HS-27A (cell line): ENCODE measurements at places on chromosomes 16 and 17.

DNA sequence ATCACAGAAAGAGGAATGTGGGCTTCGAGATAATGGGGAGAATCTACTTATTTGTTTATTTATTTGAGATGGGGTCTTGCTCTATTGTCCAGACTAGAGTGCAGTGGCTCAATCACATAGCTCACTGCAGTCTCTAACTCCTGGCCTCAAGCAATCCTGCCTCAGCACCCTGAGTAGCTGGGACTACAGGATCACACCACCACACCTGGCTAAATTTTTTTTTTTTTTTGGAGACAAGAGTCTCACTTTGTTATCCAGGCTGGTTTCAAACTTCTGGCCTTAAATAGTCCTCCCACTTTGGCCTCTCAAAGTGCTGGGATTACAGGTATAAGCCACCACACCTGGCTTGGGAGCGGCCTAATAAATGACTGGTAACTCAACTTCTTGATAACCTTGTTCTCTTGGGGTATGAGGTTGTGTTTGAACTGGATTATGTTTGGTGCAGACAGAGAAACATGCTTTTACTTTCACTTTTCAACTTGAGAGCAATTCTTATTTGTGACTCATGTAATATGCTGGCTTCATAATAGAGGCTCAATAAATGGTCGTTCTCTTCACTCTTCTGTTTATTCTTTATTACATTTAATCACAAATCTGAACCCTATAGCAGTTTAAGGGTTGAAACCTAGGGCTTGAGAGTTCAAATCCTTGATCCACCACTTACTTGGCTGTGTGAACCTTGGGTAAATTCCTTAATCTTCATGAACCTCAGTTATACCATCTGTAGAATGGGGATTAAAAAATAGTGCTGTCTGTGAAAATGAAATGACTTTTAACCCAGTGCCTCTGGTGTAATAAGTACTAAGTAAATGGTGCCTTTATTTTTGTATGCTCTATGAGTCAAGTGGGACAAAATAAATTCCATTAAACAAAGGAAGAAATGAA is 129.1 kb upstream of the HS3ST2 start:
- no peak for DNase-seq

DNA sequence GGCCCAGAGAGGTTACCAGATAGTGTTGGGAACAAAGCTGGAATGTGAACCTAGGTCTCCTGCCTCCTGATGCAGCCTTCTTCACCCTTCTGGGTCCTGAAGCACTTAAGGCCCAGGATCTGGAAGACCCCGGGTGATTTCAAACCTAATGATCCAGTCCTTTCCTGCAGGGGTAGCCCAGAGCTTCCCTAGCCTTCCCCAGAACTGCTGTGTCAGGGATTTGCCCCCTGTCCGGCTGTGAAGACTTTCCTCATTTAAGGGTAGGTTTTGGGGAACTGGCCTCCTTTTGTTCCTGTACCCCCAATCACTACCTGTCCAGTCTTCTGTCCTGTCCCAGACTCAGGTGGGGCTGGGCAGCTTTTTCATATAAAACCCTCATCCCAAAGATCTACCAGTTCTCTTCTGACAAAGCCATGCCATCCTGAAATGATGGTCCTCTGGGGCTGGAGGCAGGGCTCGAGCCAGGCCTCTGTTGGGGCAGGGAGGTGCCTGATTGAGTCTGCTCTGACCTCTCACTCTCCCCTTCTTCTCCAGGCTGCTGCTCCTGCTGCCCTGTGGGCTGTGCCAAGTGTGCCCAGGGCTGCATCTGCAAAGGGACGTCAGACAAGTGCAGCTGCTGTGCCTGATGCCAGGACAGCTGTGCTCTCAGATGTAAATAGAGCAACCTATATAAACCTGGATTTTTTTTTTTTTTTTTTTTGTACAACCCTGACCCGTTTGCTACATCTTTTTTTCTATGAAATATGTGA is 1.3 kb downstream of the MT1X start:
- DNase-seq: no peak

GRCh38 chr16:75687361-75687760 is 10.6 kb upstream of the CPHXL2 start:
- DNase-seq: no peak

- no peak for DNase-seq
Observed at GRCh38 chr17:29474297-29474696, 84.1 kb downstream of the TAOK1 start.
